Renal cortex interstitium (tissue), 15 donors: ENCODE measurements at places on chromosomes 12 and 14. TPM values are rescaled to one million over a fixed set of nuclear protein-coding genes. Genes with fewer than 3 reads are reported as not detected.

Gene ANO4
- 2.0 TPM for polyA plus RNA-seq

Gene OASL
- polyA plus RNA-seq, result 0.21 TPM

Gene ITGB7
- polyA plus RNA-seq, result 2.3 TPM

Gene MFAP5
- 0.64 TPM for polyA plus RNA-seq

Gene CAPS2
- polyA plus RNA-seq, result 8.2 TPM

Gene TRIM9
- 1.8 TPM for polyA plus RNA-seq

Gene GLIPR1L1
- polyA plus RNA-seq, result not detected

Gene INTS13
- polyA plus RNA-seq, result 31.0 TPM

Gene RIMBP2
- 16.5 TPM for polyA plus RNA-seq

DNA sequence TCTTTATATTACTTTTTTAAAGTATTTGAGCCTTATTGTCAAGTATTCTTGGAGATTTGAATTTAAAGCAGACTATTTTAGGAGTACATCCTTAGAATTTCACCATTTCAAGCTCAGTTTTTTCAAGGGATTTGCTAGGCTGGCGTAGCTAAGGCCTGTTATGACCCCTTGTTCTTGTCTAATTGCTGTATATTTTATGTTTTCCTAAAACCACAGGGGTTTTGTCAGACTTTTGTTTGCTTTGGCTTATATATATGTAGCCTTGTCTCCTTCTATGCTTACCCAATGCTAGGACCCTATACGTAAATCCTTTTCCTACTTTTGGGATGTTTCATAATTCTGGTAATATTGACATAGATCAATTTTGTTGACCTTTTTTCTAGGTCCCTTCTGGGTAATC lies 147.0 kb upstream of the SYT10 start:
- no peak for DNase-seq

DNA sequence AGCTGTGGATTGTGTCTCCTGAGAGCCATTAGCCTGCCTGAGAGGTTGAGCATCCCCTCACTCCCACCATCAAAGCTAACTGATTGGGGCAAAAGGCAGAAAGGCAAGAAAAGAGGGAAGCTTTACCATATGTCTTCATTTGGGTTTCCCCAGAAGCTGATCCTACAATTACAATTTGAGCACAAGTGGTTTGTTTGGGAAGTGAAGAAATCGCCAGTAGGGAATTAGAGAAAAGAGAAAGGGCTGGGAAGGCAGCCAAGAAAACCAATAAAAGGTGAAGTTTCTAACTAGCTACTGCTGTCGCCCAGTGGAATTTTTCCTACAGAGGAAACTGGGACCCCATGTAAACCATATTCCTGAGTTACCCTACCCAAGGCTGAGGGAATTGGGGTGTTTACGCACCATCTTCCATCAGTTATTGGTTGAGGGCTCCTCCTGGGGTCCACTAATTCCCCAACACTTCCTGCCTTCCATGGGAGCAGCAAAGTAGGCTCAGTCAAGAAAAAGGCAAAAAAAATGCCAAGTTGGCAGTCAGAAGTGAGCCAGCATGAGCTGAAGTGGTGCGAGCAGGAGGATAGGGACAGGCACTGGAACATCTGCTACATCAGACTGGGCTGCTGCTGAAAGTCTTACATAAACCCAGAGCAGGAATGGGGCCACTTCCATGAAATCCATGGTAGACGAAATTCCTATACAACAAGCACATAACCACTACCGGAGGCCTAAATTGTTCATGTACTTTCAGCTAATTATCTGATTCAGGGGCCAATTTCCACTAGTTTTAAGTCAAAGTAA lies 17.3 kb downstream of the KCNK10 start:
- no peak for DNase-seq

GRCh38 chr12:67377021-67377420 lies 107.9 kb downstream of the CAND1 start:
- no peak for DNase-seq

DNA sequence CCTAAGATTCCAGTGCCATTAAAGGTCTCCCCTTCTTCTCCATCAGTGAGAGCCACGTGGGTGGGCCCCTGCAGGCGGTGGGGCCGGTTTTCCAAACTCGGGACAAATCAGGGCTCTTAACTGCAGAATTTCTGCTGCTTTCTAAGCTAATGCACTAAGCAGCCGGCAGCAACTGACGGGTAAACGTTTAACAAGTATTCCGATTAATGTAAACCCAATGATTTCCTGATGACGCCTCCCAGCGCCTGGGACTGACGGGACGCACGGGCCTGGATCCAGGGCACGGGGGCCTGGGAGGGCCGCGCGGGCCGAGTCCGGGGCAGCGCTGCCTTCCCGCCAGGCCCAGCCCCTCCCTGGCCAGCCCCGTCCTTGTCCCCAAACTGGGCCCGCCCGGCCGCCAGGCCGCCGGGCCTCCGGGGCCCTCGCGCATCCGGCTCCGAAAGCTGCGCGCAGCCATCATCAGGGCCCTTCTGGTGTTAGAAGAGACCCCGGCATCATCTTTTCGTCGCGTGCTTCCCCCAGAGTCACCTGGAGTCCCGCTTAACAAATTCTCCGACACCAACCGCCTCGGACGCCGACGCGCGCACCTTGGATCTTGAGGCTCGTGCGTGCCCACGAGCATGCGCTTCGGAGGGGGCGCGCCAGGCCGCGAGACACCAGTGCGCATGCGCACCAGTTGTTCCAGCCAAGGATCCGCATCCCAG lies at the start of gene MLH3:
MLH3 (minus strand) TSS at position 616 of the 704 bp plus-strand sequence. CDS start 1,812 bp downstream, outside the sequence.
- DNase-seq, result peak; percentile 83

DNA sequence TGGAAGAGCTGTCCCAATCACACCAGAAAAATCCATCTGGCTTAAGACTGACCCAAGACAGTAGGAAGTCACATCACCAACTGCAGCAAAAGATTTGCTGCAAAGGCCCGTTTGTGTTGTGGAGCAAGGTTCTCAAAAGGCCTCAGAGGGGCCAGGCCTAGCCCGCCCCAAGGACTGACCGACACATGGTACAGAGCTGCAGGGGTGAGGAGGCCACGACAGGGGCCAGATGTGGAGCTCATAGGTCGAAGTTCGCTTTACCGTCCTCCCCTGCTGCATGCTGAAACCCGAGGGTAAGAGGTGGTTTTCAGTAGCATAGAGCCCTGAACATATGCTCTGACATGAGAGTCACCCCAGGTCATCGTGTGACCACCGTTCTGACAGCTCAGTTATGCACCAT lies 35.5 kb downstream of the PLBD1 start:
- no peak for DNase-seq

- no peak for DNase-seq
Measured at GRCh38 chr12:108017472-108018057, 111.5 kb upstream of the WSCD2 start.

DNA sequence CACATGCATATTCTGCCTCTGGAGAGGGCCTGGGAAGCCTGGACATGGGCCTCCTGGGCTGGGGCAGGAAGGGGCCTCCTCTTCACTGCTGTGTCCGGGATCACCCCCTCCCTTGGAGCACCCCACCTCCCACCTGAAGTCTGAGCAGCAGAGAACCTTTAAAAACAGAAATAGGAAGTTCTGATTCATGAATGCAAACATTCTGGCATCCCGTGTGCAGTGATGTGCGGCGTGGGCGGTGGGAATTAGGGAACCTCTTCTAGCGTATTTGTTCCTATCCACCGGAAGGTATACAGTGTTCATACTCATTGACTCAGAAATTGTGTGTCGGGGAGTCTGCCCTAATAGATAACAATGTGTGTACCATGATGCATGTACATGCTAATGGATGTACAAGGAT lies 46.2 kb downstream of the C14orf132 start:
- no peak for DNase-seq

- no peak for DNase-seq
Measured at GRCh38 chr12:102535306-102535705, 54.9 kb upstream of the IGF1 start.

- no peak for DNase-seq
Measured at GRCh38 chr12:87266305-87266704, 762.9 kb downstream of the C12orf50 start.

DNA sequence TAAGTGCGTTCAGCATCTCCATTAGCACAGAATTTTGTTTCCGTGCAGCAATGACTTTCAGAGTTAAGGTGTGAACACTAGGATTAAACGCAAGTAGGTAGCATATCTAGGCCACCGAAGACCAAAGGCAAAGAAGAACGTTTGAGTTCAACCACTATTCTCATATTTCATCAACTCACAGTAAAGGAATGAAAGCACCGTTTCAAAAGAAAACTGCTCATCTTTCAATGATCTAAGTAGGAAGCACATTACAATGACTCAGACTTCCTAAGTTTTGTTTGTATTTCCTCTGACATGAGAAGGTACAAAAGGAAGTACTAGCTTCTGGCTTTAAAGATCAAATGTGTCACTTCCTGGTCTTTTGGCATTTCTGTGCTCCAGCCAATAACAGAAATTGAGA lies 57.6 kb downstream of the ACADS start:
- no peak for DNase-seq
